Activated CD8-positive, alpha-beta T cell treated with anti-CD3 and anti-CD28 coated beads, Interleukin-2, amount 10 ng/mL, durations not matched to agents 7 days and 5 days (primary cell): ENCODE measurements at places on chromosomes 1 and 21. TPM values are rescaled to one million over a fixed set of nuclear protein-coding genes. Genes with fewer than 3 reads are reported as not detected.

Gene LRRC38
- total RNA-seq: not detected

Gene SMIM11
- total RNA-seq: 2.5 TPM

Gene NBPF19
- total RNA-seq: 25.4 TPM

DNA sequence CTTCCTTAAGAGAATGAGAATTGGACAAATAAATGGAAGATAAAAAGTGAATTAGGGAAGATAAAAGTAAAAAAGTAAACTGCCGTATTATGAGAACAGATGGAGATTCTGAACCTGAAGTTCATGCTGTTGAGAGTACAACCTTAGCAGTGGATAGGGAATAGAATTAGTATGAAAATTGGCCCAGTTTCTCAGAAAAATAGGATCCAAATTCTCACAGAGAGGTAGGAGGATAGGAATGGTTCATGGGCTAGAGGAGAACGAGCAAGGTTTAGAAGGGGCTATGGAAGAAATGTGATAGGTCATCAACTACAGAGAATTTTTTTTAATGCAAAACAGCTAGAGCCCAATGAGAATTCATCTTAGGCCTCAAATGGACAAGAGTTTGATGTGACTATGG, 42.3 kb downstream of the COL24A1 start:
- H3K27me3 ChIP-seq: no peaks in the 10 kb centered on the region
- no peak for DNase-seq
- peaks cover 4% of the 10 kb centered on the region for H3K4me1 ChIP-seq

- no peak overlapping the region for H3K27ac ChIP-seq
- DNase-seq: no peak
- no peaks in the 10 kb centered on the region for H3K27me3 ChIP-seq
- H3K36me3 ChIP-seq: peaks cover 9% of the 10 kb centered on the region
These were observed 173.6 kb downstream of the TGFBR3 start for GRCh38 chr1:91712393-91712792.

GRCh38 chr1:40783001-40783905, at the start of gene KCNQ4:
Gene KCNQ4 (plus strand): TSS chr1:40783787. CDS start chr1:40784094, 307 bp downstream.
- peaks cover 27% of the 10 kb centered on the region for H3K27me3 ChIP-seq
- no peak within 1 kb of the TSS for H3K27ac ChIP-seq
- peak within 1 kb of the TSS; percentile 41 for H3K4me3 ChIP-seq
- H3K36me3 ChIP-seq: peaks cover 3% of the 10 kb centered on the region
- peaks cover 33% of the 10 kb centered on the region for H3K4me1 ChIP-seq

DNA sequence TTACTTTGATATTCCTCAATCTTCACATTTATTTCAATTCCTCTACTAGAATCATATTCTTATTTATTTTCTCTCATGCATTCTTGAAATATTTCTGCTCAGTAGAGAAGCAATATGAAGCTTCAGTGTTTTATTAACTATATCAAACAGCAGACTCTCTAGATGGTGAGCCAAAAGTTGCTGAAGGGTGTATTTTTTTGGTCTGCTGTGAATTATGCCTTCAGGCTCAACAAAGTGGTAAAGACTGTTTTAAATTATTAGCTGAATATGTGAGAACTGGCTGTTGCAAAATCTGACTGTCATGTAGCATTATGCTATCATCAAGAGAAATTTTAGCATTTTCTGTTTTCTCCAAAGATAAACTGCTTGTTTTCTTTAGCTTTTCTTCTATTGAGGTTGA, 24.9 kb upstream of the CDC42BPA start:
- no peak overlapping the region for H3K27ac ChIP-seq
- H3K4me3 ChIP-seq: no peak overlapping the region
- no peak for DNase-seq
- peaks cover 4% of the 10 kb centered on the region for H3K27me3 ChIP-seq

GRCh38 chr1:14009582-14009981, 309.6 kb downstream of the PRDM2 start:
- no peaks in the 10 kb centered on the region for H3K36me3 ChIP-seq
- no peak for DNase-seq
- no peaks in the 10 kb centered on the region for H3K4me1 ChIP-seq

- no peak overlapping the region for H3K4me3 ChIP-seq
- H3K4me1 ChIP-seq: no peaks in the 10 kb centered on the region
- no peak for DNase-seq
- H3K27me3 ChIP-seq: peaks cover 22% of the 10 kb centered on the region
These were observed 81.4 kb upstream of the CNIH3 start for GRCh38 chr1:224534731-224535130.

- no peak for DNase-seq
- H3K4me1 ChIP-seq: no peaks in the 10 kb centered on the region
- no peak overlapping the region for H3K27ac ChIP-seq
- H3K36me3 ChIP-seq: no peaks in the 10 kb centered on the region
These were observed 1274.1 kb upstream of the NCAM2 start for GRCh38 chr21:19724081-19724480.

DNA sequence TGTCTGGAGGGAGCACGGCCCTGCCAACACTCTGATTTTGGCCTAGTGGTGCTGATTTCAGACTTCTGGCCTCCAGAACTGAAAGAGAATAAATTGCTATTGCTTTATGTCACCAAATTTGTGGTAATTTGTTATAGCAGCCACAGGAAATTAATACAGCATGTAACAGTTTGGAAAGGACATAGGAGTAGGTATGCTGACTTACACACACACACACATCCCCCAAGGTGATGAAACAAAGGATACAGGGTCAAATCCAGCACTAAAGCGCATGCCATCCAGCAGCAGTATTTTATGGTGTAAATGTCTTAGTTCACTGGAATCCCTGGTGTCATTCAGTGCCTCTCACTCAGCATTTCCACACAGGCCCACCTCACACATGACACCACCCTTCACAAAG, 72.2 kb upstream of the MAN1A2 start:
- DNase-seq: no peak
- peaks cover 4% of the 10 kb centered on the region for H3K27me3 ChIP-seq
- H3K27ac ChIP-seq: no peak overlapping the region
- no peaks in the 10 kb centered on the region for H3K36me3 ChIP-seq
